ENCODE measurements at places on chromosomes 7 and 10. TPM values are rescaled to one million over a fixed set of nuclear protein-coding genes. Genes with fewer than 3 reads are reported as not detected.

Gene TMEM273
- total RNA-seq, result 13.5 TPM

Gene AMPH
- total RNA-seq, result 11.4 TPM

Gene UBTD1
- 25.9 TPM for total RNA-seq

Gene ARMH3
- total RNA-seq, result 10.6 TPM

Gene SYT15
- 6.5 TPM for total RNA-seq

Gene ABCA13
- 1.0 TPM for total RNA-seq

Gene ETV1
- 7.4 TPM for total RNA-seq

Gene PAX4
- not detected for total RNA-seq

DNA sequence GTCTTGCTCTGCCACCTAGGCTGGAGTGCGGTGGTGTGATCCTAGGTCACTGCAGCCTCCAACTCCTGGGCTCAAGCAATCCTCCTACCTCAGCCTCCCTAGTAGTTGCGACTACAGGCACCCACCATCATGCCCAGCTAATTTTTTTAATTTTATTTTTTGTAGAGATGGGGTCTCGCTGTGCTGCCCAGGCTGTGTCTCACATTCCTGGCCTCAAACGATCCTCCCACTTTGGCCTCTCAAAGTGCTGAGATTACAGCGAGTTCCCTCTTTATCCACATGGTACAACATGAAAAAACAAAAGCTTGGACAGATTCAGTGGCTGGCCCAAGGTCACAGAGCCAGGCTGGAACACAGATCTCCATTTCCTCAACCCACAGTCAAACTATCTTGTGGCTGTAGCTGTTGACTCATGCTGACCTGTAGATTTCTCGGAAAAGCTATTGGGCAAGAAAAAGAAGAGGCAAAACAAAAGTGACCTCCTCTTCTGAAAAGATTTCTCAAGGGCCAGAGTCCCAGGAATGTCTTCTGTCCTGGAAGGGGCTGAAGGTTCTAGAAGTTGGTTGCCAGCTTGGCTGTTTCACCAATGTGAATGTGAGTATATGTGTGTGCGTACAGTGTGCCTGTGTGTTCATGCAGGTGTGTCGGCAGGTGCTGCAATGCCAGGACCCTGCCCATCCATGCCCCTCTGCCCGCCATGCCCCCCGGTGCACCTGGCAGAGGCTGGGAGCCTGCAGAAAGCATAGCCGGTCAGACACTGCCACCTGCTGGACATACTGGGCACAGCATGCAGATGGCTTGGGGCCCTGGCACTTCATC, 28.4 kb downstream of the TMEM130 start:
- H3K27me3 ChIP-seq, result no peaks in the 10 kb centered on the region
- no peaks in the 10 kb centered on the region for H3K36me3 ChIP-seq
- peak; percentile 41 for DNase-seq
- no peak overlapping the region for H3K27ac ChIP-seq

- no peak overlapping the region for H3K4me3 ChIP-seq
- no peak overlapping the region for H3K27ac ChIP-seq
- DNase-seq, result no peak
- no peaks in the 10 kb centered on the region for H3K27me3 ChIP-seq
- no peaks in the 10 kb centered on the region for H3K36me3 ChIP-seq
- no peaks in the 10 kb centered on the region for H3K4me1 ChIP-seq
Measured at GRCh38 chr10:64394744-64395143, 873.5 kb downstream of the REEP3 start.

DNA sequence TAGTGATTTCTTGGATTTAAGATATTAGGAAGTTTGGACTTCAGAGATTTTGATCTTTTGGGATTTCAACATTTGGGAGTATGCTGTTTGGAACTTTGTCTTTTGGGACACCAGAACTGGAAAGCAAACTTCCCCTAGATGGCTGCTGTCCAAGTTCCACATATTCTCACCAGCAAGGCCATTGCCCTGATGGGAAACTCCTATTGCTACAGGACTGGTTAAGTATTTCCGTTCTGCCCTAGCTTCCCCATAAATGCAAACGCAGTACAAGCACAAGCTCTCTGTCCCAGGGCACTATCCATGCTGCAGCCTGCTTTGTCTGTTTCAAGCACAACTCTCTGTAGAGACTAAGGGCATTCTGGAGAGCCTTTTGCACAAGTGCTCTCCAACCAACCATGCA, 79.3 kb upstream of the SLC25A13 start:
- H3K4me1 ChIP-seq, result no peaks in the 10 kb centered on the region
- H3K27ac ChIP-seq, result no peak overlapping the region
- H3K4me3 ChIP-seq, result no peak overlapping the region
- peak; percentile 13 for DNase-seq
- no peaks in the 10 kb centered on the region for H3K27me3 ChIP-seq

GRCh38 chr10:80493522-80494051, 39.5 kb downstream of the TSPAN14 start:
- H3K4me3 ChIP-seq, result no peak overlapping the region
- no peak for DNase-seq
- H3K36me3 ChIP-seq, result no peaks in the 10 kb centered on the region
- no peaks in the 10 kb centered on the region for H3K27me3 ChIP-seq
- peaks cover 3% of the 10 kb centered on the region for H3K4me1 ChIP-seq
- peak overlapping the region; percentile 9 for H3K27ac ChIP-seq

- DNase-seq, result no peak
- H3K4me3 ChIP-seq, result no peak overlapping the region
- no peaks in the 10 kb centered on the region for H3K36me3 ChIP-seq
Measured at GRCh38 chr7:37908221-37908788, 8.3 kb downstream of the SFRP4 start.

DNA sequence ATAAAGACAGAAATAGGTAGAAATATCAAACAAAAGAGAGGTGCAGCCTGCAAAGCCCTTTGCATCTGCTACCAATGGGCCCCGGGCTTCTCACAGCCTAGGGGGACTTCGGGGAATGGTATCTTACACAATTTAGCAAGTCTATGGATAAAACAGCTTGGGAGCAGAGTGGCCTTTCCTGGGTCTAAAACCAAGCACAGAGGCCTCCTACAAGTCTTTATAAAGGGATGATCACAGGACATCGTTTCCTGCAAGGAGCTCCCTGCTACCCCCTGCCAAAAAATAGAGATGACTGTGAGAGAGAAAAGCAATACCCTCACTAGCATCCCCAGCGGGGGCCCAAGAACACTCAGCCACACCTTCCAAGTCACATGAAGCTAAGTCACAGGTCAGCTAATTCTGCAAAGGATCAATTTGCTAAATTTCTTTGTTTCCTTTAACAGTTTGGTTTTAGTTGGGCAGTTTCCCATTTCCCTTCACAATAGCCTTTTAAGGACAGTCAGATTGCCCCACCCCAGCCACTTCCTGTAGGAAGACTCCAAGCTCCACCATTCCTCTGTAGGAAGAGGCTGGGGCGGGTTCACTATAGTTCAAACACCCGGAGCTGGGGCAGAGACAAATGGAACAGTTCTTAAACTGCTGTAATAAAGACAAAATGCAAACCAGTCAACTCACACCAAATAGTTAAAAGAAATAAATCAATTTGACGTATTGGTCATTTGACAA, 105.5 kb downstream of the SLIT1 start:
- no peak overlapping the region for H3K4me3 ChIP-seq
- DNase-seq, result no peak
- H3K4me1 ChIP-seq, result no peaks in the 10 kb centered on the region
- no peak overlapping the region for H3K27ac ChIP-seq

DNA sequence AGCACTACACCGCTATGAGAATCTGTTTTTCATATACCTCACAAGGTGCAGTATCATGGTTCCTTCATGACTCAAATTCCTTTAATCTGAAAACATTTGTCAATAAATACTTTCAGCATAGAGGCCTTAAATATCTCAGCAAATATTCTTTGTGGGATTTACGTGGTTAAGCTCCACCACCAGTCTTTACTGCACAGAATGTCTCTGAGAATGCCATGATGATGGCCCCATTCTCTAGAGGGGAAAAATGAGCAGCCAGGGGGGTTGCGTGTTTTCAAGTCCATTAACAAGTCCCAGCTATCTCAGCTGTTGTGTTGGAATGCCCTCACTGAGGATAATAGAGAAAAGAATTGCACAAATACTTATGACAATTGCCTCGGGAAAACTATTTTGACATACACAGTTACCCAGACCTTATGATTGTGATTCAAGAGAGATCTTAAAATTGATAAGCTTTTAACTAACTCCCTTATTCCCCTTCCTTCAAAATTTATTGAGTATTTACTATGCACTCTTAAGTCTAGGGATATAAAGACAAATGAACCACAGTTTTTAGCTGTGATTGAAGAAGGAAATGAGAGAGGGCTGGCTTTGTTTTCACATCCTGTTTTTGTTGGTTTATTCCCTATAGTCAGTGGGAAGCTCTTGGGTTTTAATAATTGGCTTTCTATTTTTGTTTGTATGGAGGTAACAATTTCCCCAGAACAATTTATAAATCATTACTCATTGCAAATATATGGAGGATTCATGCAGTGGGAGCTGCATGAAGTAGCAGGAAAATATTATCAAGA, 176.5 kb upstream of the VWC2 start:
- H3K27ac ChIP-seq, result no peak overlapping the region
- DNase-seq, result no peak
- H3K4me3 ChIP-seq, result no peak overlapping the region
- H3K4me1 ChIP-seq, result no peaks in the 10 kb centered on the region
- no peaks in the 10 kb centered on the region for H3K27me3 ChIP-seq

GRCh38 chr10:75399461-75400162, 2.0 kb downstream of the ZNF503 start:
- H3K27ac ChIP-seq, result peak overlapping the region; percentile 98
- no peaks in the 10 kb centered on the region for H3K36me3 ChIP-seq
- no peaks in the 10 kb centered on the region for H3K27me3 ChIP-seq
- H3K4me1 ChIP-seq, result no peaks in the 10 kb centered on the region

- H3K4me3 ChIP-seq, result no peak overlapping the region
- H3K27me3 ChIP-seq, result no peaks in the 10 kb centered on the region
- no peaks in the 10 kb centered on the region for H3K36me3 ChIP-seq
- H3K27ac ChIP-seq, result no peak overlapping the region
- H3K4me1 ChIP-seq, result no peaks in the 10 kb centered on the region
Measured at GRCh38 chr7:86991771-86992191, 67.7 kb downstream of the ELAPOR2 start.

DNA sequence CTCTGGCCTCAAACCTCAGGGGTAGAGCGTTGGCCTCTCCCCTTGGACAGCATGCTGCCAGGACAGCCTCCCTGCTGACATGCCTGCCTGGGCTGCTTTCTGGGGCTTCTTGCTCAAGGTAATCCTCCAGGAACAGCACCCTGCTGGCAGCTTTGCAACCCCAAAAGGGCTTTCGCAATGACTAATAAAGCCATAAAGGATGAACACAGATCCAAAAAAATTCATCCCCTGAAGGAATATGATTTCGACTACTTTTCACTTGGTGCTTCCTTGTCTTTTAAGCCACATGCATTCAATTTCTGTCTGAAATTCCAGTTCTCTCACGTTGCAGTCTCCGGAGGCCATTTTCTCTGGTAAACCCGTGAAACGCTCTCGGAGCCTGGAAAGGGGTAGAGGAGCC, 15.1 kb upstream of the SH3PXD2A start:
- no peak overlapping the region for H3K27ac ChIP-seq
- no peaks in the 10 kb centered on the region for H3K36me3 ChIP-seq
- no peak for DNase-seq
- H3K27me3 ChIP-seq, result no peaks in the 10 kb centered on the region
- no peaks in the 10 kb centered on the region for H3K4me1 ChIP-seq

- H3K4me3 ChIP-seq, result no peak overlapping the region
- H3K27ac ChIP-seq, result peak overlapping the region; percentile 76
- peak; percentile 93 for DNase-seq
- H3K27me3 ChIP-seq, result no peaks in the 10 kb centered on the region
- no peaks in the 10 kb centered on the region for H3K4me1 ChIP-seq
- H3K36me3 ChIP-seq, result no peaks in the 10 kb centered on the region
Measured at GRCh38 chr10:323651-324293, 188.5 kb downstream of the ZMYND11 start.

GRCh38 chr7:100827330-100828226, at the start of gene EPHB4:
Gene EPHB4 (minus strand): TSS chr7:100827523. CDS start chr7:100827030, 493 bp downstream.
- DNase-seq, result peak; percentile 95
- no peaks in the 10 kb centered on the region for H3K4me1 ChIP-seq
- peak within 1 kb of the TSS; percentile 88 for H3K4me3 ChIP-seq
- H3K36me3 ChIP-seq, result no peaks in the 10 kb centered on the region
- H3K27ac ChIP-seq, result peak within 1 kb of the TSS; percentile 92

- H3K4me3 ChIP-seq, result no peak overlapping the region
- H3K4me1 ChIP-seq, result no peaks in the 10 kb centered on the region
- H3K27me3 ChIP-seq, result no peaks in the 10 kb centered on the region
- peak overlapping the region; percentile 82 for H3K27ac ChIP-seq
Measured at GRCh38 chr10:6721964-6722615, 142.0 kb upstream of the PRKCQ start.

Data from uterus (tissue), 4 donors.